ENCODE measurements at places on chromosomes 3 and 15.

DNA sequence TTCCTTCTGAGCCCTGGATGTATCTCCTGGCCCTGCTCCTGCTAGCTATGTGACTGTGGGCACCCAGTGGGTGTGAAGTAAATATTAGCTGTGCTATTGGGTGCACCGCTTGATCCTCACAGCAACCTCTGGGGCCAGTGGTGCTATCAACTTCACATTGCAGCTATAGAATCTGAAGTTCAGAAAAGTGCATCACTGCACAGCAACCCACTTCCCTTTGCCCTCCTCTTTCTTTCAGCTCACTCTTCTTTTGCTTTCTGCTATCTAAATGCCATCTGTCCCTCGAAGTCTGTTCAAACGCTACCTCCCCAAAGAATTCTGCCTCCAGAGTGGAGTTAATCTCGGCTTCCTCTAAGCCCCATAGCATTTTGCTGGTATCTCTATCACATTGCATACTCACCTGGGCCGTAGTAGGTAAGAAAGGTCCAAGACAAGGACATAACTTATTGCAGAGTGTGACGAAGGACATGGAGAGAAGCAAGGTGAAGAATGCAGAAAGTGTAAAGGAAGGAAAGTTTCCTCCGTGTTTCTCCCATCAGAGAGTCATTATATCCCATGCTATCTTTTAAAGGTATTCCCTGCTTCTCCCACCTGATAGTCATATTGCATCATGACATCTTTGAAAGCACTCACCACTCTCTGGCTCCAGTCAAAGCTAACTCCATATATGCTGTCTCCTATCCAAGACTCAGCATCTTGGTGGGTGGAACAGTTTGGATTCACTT lies 57.1 kb upstream of the BCL6 start:
- DNase-seq = no peak

GRCh38 chr15:57686657-57687056 lies 19.9 kb upstream of the POLR2M start:
- no peak for DNase-seq

- no peak for DNase-seq
Observed at GRCh38 chr3:58452176-58452575, 18.5 kb upstream of the PDHB start.

DNA sequence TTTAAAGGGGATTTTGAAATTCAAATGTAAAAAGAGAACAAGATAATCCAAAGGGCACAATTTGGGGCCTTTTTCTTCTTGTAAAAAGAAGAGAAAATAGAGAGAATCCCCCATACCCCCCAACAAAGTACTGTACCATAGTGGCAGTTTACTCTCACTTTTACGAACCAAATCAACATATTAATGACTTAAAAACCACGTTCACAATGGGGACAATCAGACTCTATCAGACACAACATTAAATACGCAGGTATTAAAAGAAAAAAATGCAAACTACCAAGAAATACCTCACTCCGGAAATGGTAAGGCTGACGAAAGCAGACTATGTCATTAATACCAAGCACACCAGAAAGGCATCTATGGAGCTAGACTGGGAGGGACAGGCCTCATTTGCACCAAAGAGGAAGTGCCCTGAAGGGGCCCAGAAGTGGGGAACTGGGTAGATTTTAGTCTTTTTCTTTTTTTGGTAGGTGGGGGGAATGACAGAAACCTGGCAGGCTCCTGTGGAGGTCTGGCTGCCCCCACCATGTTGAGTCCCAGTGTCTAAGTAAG lies 134.3 kb downstream of the TIGIT start:
- DNase-seq = no peak

DNA sequence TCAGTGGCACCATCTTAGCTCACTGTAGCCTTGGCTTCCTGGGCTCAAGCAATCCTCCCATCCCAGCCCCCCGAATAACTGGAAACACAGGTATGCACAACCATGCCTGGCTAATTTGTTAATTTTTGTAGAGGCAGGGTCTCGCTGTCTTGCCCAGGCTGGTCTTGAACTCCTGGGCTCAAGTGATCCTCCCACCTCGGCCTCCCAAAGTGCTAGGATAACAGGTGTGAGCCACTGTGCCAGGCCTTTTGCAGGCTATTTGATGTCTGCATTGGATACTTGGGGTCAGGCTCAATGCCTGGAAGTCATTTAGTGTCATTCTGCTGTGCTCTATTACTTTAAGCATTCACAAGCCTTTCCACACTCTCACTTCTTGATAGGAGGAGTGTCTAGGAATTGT lies 17.6 kb downstream of the LIMD1 start:
- DNase-seq = no peak

DNA sequence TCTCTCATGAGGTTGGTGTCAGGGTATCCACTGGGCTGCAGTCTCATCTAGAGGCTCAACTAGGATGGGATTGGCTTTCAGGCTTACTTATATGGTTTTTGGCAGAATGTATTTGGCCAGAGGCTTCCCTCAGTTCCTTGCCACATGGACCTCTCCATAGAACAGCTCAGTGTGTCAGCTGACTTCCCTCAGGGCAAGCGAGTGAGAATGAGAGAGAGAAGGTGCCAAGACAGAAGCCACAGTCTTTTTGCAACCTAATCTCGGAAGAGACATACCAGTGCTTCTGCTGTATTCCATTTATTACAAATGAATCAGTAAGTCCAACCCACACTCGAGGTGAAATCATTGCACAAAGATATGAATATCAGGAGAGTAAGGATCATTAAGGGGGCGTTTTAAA lies 129.2 kb downstream of the CCNL1 start:
- no peak for DNase-seq

DNA sequence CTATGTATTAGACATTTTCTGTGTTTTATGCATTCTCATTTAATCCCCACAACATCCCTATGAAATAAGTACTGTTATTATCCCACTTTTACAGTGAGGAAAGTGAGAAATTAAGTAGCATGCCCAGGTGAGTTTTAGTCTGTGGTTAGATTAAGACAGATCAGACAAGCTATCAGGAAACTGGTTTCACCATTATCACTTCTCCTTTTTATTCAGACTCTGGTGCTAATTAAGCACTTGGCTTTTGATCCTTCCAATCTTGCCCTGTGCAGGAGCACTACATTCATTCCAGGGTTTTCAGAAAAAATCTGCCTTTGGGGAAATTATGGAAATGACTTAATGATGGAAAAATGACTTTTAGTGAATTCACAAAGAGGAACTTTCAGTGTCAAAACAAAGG lies 115.2 kb downstream of the TMEM108 start:
- no peak for DNase-seq

GRCh38 chr3:188788621-188789081 lies 383.1 kb upstream of the TPRG1 start:
- DNase-seq = no peak

- DNase-seq = no peak
Observed at GRCh38 chr3:46070595-46071093, 43.4 kb upstream of the XCR1 start.

Data from NCI-H774 (cell line).